ENCODE measurements at places on chromosomes 2 and 18.

- DNase-seq: no peak
Observed at GRCh38 chr18:50862401-50862800, 16.5 kb upstream of the ME2 start.

DNA sequence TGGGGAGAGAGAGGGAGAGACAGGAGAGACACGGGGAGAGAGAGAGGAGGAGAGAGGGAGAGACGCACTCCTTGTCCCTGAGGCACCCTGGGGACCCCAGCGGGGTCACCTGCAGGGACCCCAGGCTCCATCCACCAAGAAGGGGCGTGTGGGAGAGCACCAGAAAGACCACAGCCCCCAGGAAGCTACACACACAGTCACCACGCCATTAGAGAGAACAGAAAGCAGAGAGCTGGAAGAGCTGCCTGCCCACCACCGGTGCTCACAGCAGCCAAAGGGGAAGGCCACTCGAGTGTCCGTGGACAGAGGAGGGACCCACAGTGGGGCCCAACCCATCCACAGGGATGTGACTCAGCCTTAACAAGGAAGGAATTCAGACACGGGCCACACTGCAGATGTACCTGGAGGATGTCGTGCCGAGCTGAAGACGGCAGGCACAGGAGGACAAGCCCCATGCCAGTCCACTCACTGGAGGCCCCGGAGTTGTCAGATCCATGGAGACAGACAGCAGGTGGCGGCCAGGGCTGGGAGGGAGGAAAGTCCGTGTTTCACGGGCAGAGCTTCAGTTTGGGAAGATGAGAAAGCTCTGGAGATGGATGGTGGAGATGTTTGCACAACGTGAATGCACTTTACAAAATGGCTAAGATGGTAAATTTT, 11.5 kb upstream of the NFATC1 start:
- no peak for DNase-seq

DNA sequence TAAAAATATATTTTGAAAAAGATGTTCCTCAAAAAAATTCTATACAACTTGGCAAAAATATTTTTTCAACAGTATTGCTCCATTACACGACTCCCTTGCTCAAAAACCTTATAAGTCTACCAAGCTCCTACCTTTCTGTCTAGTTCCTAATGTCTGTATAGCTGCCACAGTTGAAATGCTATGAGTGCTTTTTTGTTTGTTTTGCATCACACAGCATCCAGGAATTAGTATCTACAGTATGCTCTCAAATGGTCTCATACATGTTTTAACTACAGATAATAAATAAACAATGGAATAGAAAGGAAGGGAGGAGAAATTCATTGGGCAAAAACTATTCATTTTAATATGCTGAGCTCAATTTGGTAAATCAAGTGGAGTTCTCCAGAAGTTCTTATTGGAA, 17.3 kb downstream of the ACADL start:
- no peak for DNase-seq

- no peak for DNase-seq
Observed at GRCh38 chr2:233934524-233934923, 17.4 kb downstream of the TRPM8 start.

DNA sequence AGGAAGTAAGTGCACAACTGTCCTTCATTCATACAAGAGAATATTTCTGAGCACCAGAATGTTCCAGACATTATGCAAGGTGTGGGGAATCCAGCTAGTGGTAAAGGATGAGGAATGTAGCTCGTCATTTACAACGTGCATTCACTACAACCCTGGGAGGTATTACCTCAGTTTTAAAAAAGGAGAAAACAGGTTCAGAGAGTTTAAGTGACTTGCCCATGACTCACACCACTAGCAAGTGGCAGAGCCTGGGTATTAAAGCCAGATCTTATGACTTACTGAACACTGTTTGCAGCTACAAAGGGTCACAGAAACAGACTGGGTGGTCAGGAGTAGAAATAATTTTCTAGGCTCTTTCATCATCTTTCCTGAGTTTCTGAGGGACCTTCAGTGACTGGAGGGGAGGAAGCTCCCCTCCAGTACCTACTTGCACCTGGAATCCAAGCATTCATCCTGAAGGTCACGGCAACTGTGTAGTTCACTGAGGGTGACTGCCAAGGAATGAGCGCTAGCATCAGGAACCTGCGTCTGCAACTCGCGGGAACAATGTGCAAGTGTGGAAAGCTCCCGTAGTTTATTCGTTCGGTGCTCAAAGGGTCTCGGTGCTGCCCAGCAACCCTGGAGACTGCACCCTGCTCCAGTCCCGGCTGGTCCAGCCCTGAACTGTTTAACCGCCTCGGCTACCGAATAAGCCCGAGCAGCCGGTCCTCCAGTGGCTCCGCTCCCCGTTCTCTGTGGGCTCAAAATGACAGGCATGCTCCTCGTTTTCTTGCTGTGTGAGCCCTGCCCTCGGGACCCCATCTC, 647 bp downstream of the CCDC121 start:
- no peak for DNase-seq
